SK-MEL-5 (cell line): ENCODE measurements at places on chromosomes 5 and 9.

DNA sequence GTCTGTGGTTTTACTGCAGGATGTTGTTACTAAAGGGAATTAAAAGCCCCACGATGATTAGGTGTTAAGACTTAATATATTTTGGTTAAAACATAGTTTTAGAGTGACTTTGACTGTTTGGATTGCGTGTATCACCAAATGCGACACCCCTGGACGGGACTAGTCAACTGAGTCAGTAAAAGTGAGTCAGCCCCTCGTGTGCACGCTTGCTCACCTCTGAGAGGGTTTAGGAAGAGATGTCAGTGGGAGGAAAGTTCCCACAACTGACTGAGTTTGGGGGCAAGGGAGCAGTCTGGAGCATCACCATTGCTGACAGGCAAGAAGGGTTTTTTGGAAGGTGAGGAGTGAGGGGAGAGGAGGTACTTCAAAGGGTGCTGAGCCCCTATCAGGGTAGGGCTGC is 14.4 kb upstream of the DMRT3 start:
- DNase-seq: no peak

- DNase-seq: no peak
Measured at GRCh38 chr5:37197340-37198050, 51.7 kb downstream of the CPLANE1 start.

GRCh38 chr5:97042996-97043395 is 99.4 kb downstream of the LIX1 start:
- no peak for DNase-seq

- peak; percentile 47 for DNase-seq
Measured at GRCh38 chr9:111648066-111648465, 13.3 kb upstream of the GNG10 start.

- no peak for DNase-seq
Measured at GRCh38 chr5:178361657-178362445, 129.2 kb upstream of the PHYKPL start.

DNA sequence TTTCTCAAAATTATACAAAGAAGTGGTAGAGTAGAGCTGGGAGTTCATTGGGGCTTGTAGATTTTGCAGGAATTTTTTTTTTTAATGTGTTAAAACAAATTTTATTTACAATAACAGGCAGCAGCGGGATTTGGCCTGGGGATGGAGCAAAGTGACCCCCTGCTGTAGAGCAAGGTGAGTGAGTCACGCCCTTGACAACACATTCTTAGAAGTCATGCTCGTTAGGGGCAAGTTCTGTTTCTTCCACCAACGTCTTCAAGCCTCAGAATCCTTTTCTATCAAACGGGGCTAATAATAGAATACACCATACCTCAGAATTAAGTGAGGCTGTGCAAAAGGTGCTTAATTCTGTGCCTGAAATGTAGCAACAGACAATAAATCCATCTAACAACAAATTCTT is 1.1 kb upstream of the ANKDD1B start:
- DNase-seq: no peak

GRCh38 chr5:132277971-132278853 is 16.0 kb upstream of the SLC22A4 start:
- DNase-seq: no peak

GRCh38 chr9:109401169-109401989 is 80.5 kb upstream of the EPB41L4B start:
- peak; percentile 83 for DNase-seq

GRCh38 chr9:105069696-105070095 is 141.7 kb upstream of the ABCA1 start:
- no peak for DNase-seq

- no peak for DNase-seq
Measured at GRCh38 chr9:109771796-109772531, 8.0 kb upstream of the PALM2AKAP2 start.

DNA sequence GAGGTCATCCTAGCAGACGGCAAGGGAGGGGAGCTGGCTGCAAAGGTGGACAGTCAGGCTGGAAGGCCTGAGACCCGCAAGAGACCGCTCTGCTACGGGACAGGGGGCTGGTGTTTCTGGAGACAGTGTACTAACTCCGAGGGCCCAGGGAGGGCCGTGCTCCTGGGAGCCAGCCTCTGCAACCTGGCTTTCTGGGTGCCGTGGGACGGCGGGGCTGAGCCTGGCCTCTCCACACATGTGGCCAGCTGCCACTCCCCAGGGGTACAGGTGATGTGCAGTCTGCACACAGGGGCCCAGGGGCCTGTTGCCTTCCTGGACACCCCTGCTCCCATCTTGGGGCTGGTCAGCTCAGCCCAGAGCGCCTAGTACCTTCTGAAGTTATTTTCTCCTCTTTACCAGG is 92.2 kb downstream of the MRPL36 start:
- DNase-seq: no peak

GRCh38 chr5:3122985-3123762 is 371.7 kb upstream of the IRX2 start:
- no peak for DNase-seq

GRCh38 chr5:160749026-160749425 is 103.0 kb downstream of the ATP10B start:
- DNase-seq: no peak

DNA sequence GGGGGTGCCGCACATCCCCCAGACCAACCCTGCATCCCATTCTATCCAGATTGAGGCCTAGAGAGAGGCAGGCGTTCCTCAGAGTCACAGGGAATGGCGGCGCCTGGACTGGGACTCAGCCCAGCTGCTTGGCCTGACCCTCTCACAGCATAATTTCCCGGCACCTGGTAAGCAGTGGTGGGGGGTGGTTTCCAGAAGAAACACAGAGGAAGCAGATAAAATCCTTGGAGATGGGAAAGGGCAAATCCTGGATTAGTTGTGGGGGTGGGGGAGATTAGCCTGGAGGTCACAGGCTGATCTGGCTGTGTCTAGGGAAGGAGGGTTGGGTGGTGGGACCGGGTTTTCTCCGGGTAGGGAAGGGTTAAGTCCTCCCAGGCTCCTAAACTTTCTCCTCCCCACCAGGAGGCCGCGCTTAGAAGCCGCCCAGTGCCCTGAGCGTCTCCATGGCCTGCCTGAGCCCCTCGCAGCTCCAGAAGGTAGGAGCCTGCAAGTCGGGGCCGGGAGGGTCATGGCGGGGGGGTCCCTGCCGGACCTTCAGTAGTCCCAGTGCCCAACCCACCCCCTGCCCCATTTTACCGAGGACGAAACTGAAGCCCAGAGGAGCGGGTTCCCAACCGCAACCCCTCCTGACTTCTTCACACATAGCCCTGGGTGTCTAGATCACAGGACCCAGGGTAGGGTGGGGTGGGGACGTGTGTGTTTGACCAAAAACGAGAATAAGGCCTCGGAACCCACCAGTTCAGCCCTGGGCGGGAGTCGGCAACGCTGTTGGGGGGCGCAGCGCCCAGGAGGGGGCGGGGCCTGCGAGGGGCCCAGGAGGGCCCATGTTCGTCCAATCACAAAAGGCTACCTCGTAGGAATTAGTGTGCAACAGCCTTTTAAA is 1.3 kb downstream of the PHYHD1 start:
- peak; percentile 71 for DNase-seq

DNA sequence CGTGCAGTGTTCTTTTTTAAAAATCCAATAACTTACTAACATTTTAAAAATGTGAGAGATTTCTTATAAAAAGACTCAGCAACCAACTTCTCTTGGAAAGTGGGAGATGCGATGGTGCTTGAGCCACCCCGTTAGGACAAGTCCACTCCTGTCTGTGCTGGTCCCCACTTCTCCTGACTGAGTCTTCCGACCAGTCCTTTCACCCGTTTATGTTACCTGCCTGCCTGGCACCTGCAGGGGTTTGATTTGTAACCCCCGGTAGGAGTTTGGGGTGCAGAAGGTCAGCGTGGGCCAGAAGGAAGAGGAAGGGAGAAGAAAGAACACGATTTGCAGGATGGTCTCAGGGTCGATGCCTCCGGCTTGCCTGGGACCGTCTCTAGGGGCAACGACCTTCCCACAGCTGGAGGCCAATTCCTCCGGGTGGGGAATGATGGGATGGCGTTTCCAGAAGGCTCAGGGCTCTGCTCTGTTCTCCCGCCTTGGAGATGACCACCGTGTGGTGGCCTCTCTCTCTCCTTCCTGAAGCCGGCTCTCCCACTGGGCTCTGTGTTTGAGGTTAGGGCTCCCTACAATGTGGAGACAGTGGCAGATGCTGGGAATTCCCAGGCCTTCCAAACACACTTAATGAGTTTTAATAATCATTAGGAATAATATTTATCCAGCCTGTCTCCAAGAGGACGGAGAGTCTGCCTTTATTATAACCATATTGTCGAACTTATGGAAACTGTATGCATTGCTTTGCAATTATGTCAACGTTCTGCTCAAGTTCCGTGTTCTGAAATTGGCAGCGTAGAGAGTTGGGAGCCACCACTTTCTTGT is 14.8 kb downstream of the COL27A1 start:
- DNase-seq: no peak
